ENCODE measurements at places on chromosomes 3 and 15.
A peak's percentile ranks its signal among the peaks of the same experiment; 100 is the strongest.

GRCh38 chr3:101938262-101938847, 89.0 kb downstream of the NFKBIZ start:
- DNase-seq = no peak

- DNase-seq = no peak
Observed at GRCh38 chr3:74331711-74332110, 282.7 kb downstream of the CNTN3 start.

DNA sequence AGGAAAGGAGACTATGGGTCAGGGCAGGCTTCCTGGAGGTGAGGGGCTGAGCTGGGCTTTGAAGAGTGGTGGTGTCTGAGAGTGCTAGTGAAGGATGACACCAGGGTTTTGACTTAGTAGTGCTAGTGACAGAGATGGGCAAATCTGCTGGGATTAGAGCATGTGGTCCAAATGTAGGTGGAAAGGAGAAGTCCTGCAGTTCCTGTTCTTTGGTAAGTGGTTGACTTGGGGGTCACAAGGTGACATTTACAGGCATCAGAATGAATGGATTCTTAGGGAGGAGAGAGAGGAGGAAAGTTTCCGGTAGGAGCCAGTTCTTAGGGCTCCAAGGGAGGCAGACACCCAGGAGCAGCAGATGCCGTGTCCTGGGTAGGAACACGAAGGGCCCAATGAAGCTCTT, 796 bp upstream of the DOCK3 start:
- DNase-seq = no peak

DNA sequence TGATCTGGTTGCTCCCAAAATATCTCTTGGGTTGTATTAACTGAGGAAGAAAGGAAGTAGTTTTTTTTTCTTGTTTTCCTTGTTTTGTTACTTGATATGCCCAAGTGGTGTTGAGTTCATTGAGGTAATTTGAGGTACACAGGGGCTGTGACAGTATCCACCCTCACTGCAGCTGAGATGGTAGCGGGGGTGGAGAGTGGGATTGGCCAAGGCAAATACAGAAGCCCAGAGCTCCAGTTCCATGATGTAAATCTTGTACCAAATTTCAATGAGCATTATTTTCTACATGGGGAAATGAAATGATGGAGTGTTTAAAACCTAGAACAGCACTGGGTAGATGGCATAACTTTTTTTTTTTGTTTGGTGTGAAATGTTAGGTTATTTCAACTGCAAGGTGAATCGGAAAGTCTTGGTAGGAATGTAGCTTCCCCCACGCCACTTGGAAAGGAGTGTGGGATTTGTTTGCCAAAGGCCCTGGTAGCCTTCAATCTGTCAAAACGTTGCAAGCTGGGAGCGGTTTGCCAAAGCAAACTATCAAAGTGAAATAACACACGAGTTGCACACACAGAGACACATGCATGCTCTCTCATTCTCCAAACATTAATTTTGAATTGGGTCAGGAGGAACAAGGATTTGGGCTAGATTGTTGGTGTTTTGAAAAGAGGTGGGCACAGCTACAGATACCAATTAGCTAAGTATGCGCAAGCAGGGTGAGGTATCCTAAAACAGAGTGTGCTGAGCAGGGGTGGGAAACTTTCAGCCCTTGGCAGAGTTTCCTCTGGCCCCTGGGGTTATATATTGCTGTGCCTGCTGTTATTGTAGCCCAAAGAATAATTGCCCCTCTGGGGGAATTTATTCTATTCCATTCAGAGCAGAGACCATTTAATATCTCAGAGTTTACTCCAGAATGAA, 34.6 kb downstream of the THSD4 start:
- DNase-seq = no peak

DNA sequence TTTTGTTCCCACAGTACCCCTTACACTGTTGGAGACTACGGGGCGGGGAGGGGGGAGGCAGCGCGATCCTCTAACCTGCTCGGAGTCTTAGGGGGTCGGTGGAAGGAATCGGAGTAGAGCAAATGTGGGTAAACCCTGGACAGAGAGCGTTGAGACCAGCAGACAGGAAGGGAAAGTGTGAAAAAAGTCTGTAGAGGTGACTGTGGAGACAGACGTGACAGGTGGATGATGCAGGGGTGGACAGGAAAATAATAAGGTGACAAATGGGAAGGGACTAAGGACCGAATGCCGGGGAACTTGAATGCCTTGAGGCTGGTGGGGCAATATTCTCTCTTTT, 424 bp downstream of the EAF2 start:
- DNase-seq = no peak

- no peak for DNase-seq
Observed at GRCh38 chr15:82128401-82129148, 82.8 kb upstream of the MEX3B start.

GRCh38 chr3:150000641-150001040, 29.9 kb upstream of the PFN2 start:
- no peak for DNase-seq

GRCh38 chr15:39181056-39181747, 399.7 kb upstream of the THBS1 start:
- no peak for DNase-seq

DNA sequence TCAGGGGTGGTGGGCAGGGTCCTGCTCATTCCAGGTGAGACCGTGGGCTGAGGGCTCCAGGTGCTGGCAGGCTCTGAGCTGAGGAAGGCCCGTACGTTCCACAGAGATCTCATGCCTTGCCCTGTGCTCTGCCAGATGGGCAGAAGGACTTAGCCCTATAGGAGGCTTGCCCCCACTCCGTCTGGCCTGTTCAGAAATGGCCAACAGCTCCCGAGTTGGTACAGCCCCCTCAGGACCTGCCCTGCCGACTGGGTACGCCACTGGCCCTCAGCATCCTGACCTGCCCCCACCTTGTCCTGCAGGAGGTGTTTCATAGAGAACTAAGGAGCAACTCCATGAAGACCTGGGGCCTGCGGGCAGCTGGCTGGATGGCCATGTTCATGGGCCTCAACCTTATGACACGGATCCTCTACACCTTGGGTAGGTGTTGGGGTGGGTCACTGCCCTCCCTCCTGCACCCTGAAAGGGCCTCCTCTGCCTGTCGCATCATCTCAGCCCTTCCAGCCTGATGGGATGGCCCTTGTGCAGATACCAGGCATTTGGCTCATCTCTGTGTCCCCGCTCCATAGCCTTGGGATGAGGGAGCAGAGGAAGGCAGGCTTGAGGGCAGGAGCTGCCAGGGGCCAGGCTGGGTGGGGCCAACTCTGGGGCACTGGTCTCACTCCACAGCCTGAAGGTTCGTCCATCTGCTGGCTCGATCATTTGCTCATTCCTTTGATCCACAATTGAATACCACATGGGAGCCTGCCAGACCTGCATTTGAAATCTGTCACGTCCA, 14.2 kb downstream of the TMEM43 start:
- no peak for DNase-seq

DNA sequence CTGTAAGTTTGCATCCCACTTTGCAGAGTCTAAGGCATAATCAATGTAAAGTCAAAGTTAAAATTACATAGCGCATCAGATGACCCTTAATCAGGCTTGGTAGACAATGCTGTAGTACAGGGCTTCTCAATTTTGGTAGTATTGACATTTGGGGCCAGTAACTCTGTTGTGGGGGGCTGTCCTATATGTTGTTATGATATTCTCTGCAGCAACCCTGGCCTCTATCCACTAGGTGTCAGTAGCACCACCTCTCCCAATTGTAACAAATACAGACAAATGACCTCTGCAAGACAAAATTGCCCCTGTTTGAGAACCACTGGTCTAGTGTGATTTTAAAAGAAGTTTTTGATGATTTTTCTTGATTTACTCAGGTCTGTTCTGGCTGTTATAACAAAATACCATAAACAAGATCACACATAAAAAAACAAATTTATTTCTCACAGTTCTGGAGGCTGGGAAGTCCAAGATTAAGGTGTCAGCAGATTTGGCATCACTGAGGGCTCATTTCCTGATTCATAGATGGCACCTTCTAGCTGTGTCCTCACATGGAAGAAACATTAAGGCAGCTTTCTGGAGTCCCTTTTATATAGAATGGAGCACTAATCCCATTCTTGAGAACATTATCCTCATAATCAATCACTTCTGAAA, 37.6 kb upstream of the SLC9A9 start:
- no peak for DNase-seq

DNA sequence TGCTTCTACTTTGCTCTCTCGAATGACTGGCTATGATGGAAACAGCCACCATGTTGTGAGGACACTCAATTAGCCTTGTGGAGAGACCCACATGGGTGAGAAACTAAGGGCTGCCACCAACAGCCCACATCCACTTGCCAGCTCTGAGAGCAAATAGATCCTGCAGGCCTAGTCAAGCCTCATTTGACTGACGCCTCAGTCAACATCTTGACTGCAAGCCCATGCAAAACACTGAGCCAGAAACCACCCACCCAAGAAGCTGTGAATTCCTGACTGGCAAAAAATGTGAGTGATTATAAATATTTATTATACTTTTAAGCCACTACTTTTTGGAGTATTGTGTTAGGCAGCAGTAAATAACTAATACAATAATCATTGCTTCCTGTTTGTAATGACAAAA, 58.4 kb downstream of the NOX5 start:
- no peak for DNase-seq

DNA sequence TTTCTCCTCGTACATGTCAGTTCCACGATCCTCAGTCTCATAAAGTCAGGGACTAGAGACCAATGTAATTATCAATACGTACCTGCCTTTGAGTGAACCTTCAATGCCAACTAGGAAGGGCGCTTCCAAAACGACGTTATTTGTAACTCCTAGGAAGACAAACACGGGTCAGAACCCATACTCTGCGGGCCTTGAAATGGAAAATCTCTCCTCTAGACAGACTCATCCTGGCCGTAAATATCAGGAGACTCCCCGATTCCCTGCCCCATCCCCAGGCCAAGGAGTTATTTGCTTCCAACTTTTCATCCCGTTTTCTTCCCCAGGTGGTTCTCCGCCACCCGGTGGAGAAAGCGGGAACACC, 578 bp downstream of the OIP5 start:
- DNase-seq = no peak

DNA sequence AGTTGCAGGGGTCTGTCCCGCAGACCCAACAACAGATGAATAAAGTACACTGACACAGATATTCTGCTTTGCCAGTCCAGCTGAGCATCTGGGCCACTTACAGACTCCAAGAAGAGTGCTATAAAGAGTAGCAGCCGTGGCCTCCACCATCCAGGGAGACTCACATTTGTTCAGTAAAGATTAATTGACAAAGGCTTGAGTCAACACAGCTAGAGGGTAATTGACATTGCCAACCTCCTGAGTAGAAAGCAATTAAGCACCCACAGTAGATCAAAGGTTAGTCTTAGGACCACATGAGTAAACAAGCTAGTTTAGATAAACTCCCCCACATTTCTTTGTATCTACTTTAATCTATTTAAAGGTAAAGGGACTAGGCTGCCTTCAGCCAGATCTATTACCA, 16.3 kb upstream of the CRTC3 start:
- no peak for DNase-seq

DNA sequence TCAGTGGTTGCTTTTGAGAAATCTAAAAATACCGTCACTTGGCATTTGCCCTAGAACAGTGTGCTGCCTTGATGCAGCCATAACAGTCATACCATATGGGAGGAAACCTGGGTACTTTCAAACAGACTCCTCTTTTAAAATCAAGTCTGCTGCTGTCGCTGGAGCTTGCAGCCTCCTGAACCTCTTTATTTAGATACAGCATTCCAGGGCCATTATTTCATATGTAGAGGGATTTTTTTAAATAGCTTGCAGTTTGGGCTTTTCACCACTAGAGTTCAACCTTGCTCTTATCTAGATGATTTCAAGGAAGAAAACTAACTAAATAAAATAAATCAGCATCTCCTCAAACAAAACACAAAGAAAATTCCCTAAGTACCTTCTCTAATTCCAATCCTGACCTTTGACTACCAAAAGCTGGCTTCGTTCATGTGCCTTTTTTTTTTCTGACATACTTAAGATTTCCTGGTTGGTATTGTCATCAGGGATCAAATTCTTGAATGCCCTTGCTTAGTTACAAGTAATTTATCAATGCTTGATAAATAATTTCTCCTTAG, 111.6 kb downstream of the KBTBD8 start:
- no peak for DNase-seq

GRCh38 chr3:157046520-157046919, 113.4 kb downstream of the CCNL1 start:
- DNase-seq = no peak

- no peak for DNase-seq
Observed at GRCh38 chr15:41597787-41598186, 38.8 kb downstream of the TYRO3 start.

DNA sequence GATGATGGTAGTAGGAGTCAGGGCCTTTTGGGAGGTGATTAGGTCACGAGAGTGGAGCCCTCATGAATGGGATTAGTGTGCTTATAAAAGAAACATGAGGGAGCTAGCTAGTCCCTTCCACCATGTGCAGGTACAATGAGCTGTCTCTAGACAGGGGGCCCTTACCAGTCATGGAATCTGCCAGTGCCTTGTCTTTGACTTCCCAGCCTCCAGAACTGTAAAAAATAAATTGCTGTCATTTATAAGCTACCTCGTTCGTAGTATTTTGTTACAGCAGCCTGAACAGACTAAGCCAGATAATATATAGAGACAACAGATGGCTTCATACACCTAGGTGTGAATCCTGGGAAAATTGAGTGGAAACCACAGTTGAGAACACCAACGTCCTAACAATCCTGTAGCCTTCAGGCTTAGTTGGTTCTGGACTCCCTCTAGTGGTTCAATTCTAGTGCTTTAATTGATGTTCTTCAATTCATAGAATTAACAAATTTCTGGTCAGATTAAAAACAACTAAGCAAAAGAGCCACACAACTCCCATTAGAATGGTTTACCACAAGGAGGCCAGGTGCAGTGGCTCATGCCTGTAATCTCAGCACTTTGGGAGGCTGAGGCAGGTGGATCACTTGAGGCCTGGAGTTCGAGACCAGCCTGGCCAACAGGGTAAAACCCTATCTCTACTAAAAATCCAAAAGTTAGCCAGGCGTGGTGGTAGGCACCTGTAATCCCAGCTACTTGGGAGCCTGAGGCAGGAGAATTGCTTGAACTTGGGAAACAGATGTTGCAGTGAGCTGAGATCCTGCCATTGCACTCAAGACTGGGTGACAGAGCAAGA, 21.3 kb upstream of the GATM start:
- DNase-seq = no peak

GRCh38 chr15:35290301-35290721, 205.2 kb upstream of the NANOGP8 start:
- DNase-seq = no peak

- no peak for DNase-seq
Observed at GRCh38 chr3:58581328-58582091, 4.3 kb upstream of the FAM107A start.

GRCh38 chr15:74127255-74127953, 3.0 kb upstream of the ISLR2 start:
- peak; percentile 72 for DNase-seq

DNA sequence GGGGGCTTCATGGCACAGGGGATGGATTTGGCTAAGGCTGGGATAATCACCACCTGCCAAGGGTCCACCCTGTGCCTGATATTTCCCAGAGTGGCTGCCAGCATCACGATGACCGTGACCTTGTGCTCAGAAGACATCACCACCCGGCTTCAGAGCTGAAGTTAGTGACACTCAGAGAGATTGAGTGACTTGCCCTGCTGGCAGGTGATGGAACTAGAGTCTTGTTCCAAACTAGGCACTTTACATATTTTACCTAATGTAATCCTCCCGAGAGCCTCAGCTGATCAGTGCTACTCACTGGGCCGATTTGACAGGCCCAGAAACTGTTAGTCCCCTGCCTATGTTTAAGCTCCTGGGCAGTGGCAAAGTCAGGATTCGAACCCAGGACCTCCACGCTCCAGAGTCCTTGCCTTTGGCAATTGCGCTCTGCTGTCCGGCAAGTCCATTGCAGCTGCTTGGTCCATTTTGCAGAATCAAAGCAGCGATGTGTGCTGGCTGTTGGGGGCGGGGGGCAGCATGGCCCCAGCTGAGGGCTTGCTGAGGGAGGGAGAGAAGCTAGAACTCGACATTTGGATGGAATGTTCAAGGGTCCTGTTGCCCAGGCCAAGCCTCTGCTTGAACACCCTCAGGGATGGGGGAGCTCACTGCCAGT, 74.8 kb upstream of the GATA2 start:
- DNase-seq = no peak

Measured in T follicular helper cell (primary cell).